ENCODE measurements at places on chromosomes 11 and 22. TPM values are rescaled to one million over a fixed set of nuclear protein-coding genes. Genes with fewer than 3 reads are reported as not detected.

PIWIL4 gene
- 0.54 TPM for total RNA-seq

DNA sequence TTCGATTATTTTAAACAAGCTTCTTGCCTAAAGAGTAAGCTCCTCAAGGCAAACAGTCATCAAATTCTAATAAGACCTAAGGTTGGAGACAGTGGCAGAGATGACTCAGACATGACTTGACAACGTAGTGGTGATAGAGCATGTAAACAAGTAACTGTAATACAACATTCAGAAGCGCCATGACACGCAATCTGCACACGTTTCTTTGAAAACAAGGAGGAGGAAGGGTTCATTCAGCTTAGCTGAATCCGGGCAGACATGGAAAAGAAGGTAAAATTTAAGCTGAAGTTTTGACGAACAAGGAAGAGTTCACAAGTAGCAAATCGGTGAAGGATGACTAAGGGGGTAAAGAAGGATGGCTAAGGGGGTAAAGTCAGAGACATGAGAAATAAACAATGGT, 152.4 kb upstream of the ZC3H12C start:
- no peak for DNase-seq

PIH1D2 gene
- 2.5 TPM for total RNA-seq

DNA sequence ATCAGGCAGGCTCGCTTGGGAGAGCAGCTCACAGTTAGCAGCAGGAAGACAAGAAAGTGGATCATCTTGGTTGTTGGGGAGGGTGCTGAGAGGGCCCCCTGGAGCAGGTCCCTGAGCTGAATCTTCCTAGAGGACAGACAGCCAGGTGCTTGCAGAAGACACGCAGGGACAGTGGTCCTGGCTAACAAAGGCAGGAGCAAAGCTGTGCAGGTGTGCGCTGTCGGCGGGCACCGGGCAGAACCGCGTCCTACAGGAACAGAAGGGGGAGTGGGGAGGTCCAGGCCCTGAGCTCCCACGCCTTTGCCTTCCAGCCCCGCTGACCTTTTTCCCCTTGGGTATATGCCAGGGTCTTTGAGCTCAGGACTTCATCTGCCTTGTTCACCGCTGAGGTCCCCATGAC, 30.1 kb upstream of the PARVB start:
- DNase-seq = no peak

SCN3B gene
- 34.1 TPM for total RNA-seq

DNA sequence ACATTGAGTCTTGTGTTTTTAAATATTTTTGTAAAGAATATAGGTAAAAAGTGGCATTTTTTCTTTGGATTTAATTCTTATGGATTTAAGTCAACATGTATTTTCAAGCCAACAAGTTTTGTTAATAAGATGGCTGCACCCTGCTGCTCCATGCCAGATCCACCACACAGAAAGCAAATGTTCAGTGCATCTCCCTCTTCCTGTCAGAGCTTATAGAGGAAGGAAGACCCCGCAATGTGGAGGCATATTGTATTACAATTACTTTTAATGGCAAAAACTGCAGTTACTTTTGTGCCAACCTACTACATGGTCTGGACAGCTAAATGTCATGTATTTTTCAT, 333 bp upstream of the CD3E start:
- no peak for DNase-seq

DNA sequence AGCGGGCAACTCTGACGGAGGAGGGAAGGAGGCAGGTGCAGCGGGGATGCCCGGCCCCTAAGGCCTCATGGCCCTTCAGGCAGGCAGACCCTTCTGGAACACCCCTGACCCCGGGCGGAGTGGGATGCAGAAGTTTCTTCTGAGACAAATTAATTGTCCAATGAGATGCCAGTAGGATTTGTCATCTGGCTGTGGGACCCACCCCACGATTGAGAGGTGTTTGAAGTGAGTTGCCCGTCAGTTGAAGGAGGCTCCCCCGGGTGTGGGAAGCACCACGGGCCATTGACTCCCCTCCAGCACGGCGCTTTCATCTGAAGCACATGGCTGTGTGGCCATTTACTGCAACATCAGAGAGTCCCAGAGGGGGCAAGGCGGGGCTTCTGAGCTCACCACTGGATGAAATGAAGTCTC, 527.8 kb downstream of the BRD1 start:
- no peak for DNase-seq

CDON gene
- 25.2 TPM for total RNA-seq

GRCh38 chr22:38214302-38215056, 12.7 kb downstream of the MAFF start:
- peak; percentile 75 for DNase-seq

DNA sequence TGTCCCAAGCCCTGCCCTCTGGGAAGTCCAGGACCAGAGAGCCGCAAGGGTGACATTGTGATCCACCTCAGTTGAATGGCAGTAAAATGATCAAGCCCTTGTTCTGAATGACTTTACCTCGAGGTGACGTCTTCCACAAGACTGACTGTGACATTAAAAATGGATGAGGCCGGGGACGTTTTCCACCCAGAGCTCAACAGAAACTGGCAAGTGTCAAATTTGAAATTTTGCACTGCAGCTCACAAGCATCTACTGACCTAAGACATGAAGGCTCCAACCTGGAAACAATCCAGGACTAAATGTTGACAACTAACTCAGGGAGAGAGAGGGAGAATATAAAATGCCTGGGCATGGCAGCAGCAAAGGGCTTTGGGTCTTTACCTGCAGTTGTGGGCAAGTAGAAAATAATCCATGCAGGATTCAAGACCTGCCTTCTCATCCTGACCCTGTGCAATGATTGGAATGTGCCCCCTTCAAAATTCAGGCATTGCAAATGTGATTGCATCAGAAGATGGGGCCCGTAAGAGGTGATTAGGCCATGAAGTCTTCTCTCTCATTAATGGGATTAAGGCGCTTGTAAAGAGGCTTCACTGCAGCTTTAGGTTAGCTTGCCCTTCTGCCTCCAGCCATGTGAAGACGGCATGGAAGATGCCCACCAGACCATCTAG, 33.6 kb upstream of the CLMP start:
- no peak for DNase-seq

OR8D1 gene
- total RNA-seq = not detected

DNA sequence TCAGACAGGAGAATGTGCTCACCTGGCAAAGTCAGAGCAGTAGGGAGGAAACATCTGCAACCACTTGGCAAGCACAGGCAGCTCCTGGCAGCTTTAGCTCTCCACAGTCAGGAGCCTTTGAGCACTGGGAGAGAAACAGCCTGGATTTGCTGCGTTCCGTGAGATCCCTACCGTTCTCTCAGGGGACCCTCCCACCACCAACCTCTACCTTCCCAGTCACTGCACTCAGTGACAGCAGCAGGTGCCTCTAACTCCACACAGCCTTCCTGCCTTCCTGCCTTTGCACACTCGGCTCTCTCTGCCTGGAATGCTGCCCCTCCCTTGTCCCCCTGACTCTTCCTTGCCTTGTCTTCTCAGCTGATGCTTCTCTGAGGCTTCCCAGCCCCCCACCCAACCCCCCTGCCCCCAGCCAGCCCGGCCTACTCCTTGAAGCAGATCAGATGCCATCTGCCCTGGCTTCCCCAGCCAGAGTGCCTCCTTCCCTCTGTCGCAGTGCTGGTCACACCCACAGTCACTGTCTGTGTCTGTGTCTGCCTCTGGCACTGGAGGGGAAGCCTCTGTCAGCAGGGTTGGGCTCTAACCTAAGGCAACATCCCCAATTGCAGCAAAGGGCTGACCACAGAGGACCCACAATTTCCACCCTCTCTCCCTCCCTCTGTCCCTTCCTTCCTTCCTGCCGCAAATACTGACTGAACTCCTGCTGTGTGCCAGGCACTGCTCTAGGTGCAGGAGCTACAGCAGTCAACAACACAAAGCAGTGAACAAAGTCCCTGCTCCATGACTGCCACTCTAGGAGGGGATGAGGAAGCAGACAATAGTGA, 14.9 kb upstream of the TSKU start:
- no peak for DNase-seq

OR52N4 gene
- total RNA-seq = not detected

GRCh38 chr11:779955-780532, 2.8 kb upstream of the GATD1 start:
- no peak for DNase-seq

DNA sequence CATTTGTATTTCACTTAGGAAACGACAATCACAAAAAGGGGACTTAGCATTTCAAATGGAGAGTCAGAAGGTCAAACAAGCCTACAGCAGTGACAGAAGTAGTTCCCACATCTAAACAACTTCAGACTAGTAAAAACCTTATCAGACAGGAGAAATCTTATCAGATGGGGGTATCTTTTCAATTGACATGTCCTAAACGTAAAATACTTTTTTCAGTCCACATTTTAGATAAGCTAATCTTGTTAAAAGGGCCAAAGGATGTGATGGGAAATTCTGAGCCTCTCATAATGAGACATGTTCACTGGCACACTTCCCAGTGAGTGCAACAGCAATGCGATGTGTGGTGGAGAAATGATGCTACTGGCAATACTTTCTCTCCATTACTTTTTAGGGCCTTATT, 2.4 kb downstream of the MAPK1 start:
- no peak for DNase-seq

FXYD6 gene
- total RNA-seq = 18.1 TPM

PRDM11 gene
- total RNA-seq = 16.0 TPM

DNA sequence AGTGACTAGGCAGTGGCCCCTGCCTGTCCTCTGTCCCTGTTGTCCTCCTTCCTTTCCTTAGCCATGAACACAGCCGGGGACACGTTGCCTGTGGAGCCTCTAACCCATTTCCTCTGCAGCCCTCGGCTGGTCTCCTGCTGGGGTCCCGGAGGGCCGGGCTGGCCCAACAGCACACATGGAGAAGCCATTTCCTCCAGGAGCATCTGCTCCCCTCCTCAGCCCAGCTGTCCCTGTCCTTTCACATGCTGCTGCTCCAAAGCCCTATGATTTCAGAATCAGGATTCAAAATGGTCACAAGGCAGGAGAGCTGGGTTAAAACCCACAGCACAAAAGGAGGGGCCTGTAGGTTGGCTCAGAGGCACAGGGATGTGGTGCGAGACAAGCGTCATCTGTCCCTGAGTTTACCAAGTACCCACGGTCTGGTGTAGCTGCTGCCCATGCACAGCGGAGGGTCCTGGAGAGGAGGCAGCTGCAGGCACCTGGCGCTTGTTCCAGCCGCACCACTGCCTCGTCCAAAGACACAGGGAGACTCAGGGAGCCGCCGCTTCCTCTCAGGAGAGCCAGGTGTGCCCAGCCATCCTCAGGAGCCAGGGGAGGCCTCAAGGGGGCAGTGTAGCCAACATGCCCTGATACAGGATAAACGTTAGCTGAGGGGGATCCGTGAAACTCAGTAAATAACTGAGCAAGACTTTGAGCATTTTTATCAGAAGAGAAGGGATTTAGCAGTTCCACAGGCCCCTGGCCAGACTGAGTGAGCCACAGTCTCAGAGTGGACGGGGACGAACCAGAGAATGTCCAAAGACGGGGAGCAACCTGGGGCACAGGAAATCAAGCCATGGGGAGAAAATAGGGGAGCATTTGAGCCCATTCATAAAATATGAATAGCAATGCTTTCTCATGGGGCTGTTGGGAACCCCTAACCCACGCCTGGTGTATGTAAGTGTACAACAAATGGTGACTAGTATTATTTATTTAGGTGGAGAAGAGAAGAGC, 3.9 kb upstream of the VSIG10L2 start:
- DNase-seq = peak; percentile 73

DNA sequence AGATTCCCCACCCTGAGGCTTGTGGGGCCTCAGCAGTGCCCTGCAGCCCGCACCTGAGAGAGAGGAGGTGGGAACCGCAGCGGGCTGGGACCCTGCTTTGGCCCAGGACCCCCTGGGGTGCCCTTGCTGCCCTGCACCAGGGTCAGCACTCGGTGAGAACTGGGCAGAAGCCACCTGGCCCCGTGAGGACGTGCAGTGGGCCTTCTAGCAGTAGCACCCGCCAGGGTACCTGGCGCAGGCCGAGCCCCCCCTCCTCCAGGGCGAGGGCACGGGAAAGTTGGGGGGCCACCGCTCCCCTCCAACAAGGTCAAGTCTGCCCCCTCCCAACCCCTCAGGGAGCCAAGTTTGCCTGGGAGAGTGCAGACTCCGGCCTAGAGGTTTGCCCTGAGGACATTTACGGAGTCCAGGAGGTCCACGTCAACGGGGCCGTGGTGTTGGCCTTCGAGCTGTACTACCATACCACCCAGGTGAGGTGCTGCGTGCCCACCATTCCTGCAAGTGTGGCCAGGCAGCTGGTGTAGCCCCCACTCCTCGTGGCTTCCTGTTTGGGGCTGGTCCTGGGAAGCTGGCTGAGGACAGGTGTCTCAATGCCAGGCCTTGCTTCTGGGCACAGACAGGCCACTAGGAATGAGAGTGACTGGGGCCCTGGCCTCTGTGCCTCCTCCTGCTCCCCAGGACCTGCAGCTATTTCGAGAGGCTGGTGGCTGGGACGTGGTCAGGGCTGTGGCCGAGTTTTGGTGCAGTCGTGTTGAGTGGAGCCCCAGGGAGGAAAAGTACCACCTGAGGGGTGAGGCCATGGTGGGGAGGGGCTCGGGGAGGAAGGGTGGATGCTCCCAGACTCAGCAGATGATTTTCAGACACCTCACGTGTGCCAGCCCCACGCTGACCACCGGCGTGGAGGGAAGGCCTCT, 3.5 kb downstream of the PGGHG start:
- DNase-seq = no peak

DNA sequence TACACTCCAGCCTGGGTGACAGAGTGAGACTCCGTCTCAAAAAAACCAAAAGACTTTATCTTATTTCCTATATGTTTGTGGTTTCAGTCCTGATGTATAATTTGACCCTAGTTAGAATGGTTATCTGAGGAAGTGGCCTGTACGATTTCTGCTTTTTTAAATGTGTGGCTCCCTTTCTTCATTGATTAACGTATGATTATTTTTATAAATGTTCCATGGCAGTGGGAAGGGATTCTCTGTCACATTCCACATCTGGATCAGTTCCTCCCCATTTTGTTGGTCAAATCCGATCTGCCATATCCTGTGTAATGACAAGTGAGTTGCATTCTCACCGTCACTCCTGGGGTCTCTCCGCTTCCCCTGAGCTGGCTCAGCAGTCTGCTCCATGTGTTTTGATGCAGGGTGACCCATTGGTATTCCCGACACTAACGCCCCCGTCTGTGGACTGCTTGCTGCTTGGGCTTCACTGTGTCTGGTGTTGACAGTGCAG, 20.3 kb downstream of the NEAT1 start:
- DNase-seq = no peak

- DNase-seq = peak; percentile 64
These were observed 3.8 kb upstream of the OR5A2 start for GRCh38 chr11:59429924-59430516.

MCAM gene
- total RNA-seq = 78.3 TPM

KCNE3 gene
- 29.4 TPM for total RNA-seq

ACR gene
- 2.8 TPM for total RNA-seq

DNA sequence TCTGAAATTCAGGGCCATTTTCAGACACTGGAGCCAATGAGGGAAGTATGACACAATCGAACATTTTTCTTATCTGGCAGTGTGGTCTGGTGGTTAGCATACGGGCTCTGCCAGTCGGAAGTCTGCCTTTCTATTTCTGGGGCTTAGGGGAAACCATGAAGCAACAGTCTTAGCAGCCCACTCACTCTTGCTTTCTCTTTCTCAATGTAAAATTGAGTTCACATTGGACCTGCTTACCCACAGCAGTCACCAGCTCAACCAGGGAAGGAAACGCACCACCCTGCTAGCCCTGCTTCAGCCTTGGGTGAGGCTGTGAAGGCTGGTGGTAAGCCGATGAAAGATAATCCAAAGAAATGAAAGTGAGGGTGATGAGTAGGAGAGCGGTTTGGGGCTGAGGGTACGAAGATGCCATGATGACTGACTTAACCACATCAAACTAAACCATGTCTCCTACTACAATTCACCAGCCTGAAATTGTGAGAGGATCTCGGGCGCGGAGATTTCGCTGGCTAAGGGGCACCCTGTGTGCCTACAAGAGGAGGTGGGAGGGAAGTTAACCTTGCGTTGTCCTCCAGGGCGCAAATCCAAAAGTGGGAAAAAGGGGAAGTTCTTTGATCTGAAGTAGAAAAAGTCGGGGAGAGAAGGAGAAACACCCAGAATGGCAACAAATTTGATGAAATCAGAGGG, 2.0 kb upstream of the LMO2 start:
- no peak for DNase-seq

Measured in endothelial cell (in vitro differentiated cells).